ENCODE measurements at places on chromosomes 12 and 14.

GRCh38 chr12:127238107-127238506, 1028.9 kb upstream of the TMEM132C start:
- DNase-seq: no peak

DNA sequence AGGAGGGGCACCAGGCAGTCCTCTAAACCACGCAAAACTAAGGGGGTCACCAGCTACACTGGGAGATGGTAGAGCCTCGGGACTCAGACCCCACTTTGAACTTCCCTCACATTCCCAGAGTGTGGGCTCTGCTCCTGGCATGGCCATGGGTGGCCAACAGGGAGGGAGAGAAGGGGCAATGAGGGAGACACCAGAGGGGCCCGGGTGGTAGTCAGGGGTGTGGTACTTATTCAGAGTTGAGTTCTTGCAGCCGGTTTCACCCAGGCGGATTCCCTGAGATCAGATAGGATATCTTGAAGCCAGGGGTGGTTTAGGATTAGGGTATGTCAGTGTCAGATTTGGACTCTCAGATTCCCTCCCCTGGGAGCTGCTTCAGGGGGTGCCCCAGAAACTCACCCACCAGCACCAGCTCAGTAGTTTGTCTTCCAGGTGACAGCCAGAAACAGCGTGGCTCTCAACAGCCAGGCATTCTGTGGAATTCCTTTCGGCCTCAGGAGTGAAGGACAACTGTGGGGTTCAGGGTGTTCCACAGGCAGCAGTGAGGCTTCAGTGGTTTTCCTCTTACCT, 56.0 kb downstream of the ELK3 start:
- DNase-seq: no peak

- DNase-seq: no peak
Observed at GRCh38 chr14:77347751-77348150, 26.9 kb downstream of the GSTZ1 start.

DNA sequence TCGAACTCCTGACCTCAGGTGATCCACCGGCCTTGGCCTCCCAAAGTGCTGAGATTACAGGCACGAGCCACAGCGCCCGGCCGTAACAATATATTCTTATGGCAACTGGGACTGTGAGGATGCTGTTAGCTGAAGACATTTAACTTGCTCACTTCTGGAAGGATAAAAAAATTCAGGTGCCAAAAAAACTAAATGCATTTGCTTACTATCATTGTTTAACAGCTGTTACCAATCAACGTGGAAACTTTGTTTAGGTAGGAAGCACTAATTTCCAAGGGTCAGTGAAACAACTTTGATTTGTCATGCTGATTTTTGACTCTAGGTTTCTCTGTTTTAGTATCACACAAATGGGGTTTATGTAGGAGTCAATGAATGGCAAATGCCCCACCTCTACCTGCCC, 297.3 kb downstream of the ERC1 start:
- DNase-seq: no peak

- no peak for DNase-seq
Observed at GRCh38 chr14:87995500-87996290, 2.7 kb upstream of the GALC start.

GRCh38 chr12:109202770-109203169, 86.4 kb downstream of the ACACB start:
- DNase-seq: no peak

All from NCI-H1417 treated with DMSO at 0.1 percent for 48 hours (cell line).